ENCODE measurements at places on chromosomes 3 and 15.

GRCh38 chr15:90706394-90707327 is 10.5 kb upstream of the BLM start:
- H3K36me3 ChIP-seq = no peaks in the 10 kb centered on the region
- H3K27ac ChIP-seq = no peak overlapping the region
- H3K4me1 ChIP-seq = peaks cover 13% of the 10 kb centered on the region
- DNase-seq = no peak
- no peak overlapping the region for H3K4me3 ChIP-seq

- DNase-seq = peak; percentile 80
- no peak overlapping the region for H3K27ac ChIP-seq
- H3K27me3 ChIP-seq = no peaks in the 10 kb centered on the region
Observed at GRCh38 chr15:59917504-59918157, 86.5 kb upstream of the FOXB1 start.

GRCh38 chr15:94107652-94108051 is 123.7 kb upstream of the MCTP2 start:
- H3K4me3 ChIP-seq = no peak overlapping the region
- no peaks in the 10 kb centered on the region for H3K27me3 ChIP-seq
- H3K27ac ChIP-seq = no peak overlapping the region
- DNase-seq = peak; percentile 29

GRCh38 chr3:18282507-18282906 is 142.6 kb downstream of the SATB1 start:
- H3K4me1 ChIP-seq = no peaks in the 10 kb centered on the region
- no peaks in the 10 kb centered on the region for H3K36me3 ChIP-seq
- no peak overlapping the region for H3K4me3 ChIP-seq
- no peaks in the 10 kb centered on the region for H3K27me3 ChIP-seq
- H3K27ac ChIP-seq = no peak overlapping the region
- no peak for DNase-seq

DNA sequence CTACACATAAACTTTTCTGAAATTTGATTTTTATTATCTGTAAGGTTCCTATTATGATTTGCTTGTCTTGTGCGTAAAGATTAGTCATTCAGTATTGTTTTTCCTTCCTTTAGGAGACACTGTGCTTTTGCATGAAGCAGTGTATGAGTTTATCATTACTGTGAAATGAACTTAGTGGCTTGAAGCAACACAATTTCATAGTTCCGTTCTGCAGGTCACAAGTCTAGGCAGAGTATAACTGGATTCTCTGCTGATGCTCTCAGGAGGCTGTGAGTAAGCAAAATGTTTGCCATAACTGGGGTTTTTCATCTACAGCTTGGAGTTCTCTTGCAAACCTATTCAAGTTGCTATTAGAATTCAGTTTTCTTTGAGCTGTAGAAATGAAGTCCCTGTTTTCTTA is 1136.1 kb downstream of the OTOL1 start:
- H3K36me3 ChIP-seq = no peaks in the 10 kb centered on the region
- DNase-seq = no peak

DNA sequence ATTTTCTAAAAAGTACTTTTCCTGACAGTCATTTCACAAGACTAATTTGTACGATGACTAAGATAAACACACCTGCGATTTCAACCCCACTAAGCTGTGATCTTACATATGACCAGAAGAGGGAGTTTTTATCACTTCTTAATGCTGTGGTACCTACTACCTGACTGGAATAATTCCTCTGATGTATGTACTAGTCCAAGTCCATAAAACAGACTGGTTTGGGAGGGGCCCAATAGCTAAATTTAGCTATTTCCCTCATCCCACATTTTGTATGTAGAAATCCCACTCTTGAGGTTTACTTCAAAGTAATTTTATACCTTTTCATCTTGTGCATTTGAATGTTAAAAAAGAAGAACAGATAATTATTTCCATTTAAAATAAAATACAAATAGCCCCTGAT is 49.7 kb upstream of the SCAANT1 start:
- no peak overlapping the region for H3K27ac ChIP-seq
- peaks cover 4% of the 10 kb centered on the region for H3K4me1 ChIP-seq
- H3K36me3 ChIP-seq = no peaks in the 10 kb centered on the region
- H3K27me3 ChIP-seq = no peaks in the 10 kb centered on the region

DNA sequence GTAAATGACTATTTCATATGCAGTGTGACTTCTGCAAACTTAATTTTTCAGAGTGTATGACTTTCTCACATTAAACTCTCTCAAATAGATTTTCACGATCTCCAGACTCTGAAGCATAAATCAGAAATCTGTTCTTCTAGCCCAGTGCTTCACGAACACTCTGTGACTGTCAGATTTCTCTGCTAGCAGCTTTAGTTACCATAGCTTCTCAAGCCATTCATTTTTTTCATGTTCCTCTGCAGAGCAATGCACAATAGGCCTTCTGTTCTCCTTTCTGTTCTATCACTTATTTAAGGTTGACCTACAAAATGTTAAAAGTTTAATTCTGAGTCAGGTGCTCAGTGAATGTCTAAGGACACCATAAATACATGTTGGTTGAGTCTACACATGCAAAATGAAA is 1102.2 kb downstream of the TUSC7 start:
- H3K4me1 ChIP-seq = no peaks in the 10 kb centered on the region
- H3K36me3 ChIP-seq = no peaks in the 10 kb centered on the region
- DNase-seq = no peak
- H3K27me3 ChIP-seq = no peaks in the 10 kb centered on the region

- DNase-seq = no peak
- no peak overlapping the region for H3K27ac ChIP-seq
- 0 out of 2 replicates have a peak, but pooled peaks cover 5% of the 10 kb centered on the region for H3K4me1 ChIP-seq
- no peak overlapping the region for H3K4me3 ChIP-seq
- H3K27me3 ChIP-seq = no peaks in the 10 kb centered on the region
- no peaks in the 10 kb centered on the region for H3K36me3 ChIP-seq
Observed at GRCh38 chr15:89458440-89458839, 37.9 kb downstream of the RHCG start.

- H3K36me3 ChIP-seq = no peaks in the 10 kb centered on the region
- H3K4me1 ChIP-seq = peaks cover 13% of the 10 kb centered on the region
Observed at GRCh38 chr3:193778676-193779075, 185.7 kb downstream of the OPA1 start.

DNA sequence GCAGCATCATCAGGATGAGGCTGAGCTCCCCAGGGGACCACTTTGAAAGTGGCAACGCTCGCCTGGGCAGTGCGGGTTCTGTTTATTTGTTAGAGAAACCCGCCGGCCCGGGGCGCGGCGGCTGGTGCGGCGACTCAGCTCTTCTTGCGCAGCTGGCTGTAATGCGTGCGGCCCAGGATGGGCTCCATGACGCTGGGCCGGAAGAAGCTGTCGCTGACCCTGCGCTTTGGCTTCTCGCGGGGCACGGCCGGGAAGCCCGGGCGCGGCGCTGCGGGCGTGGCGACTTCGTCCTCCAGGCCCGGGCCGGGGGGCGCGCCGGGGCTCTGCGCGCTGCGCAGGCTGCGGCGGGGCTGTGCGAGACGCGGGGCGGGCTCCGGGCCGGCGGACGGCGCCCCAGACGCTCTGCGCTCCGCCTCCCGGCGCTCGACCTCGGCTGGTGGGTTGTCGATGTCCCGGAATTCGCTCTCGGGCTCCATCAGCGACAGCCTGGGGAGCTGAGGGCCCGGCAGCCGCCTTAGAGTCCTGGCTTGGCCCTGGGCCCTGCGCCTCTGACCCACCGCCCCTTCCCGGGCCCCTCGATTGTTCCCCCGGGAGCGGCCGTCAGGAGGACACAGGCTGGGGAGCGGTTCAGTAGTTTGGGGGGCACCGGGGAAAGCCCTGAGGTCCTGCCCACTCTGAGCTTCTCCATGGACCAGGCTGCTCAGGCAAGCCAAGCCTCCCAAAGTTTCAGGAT is 10.3 kb upstream of the KIF7 start:
- no peaks in the 10 kb centered on the region for H3K4me1 ChIP-seq
- peak; percentile 44 for DNase-seq

GRCh38 chr15:44598892-44599291 is 61.9 kb downstream of the EIF3J start:
- DNase-seq = no peak
- H3K27ac ChIP-seq = no peak overlapping the region
- H3K4me1 ChIP-seq = peaks cover 24% of the 10 kb centered on the region
- H3K4me3 ChIP-seq = no peak overlapping the region

- H3K27me3 ChIP-seq = no peaks in the 10 kb centered on the region
- no peak overlapping the region for H3K27ac ChIP-seq
- DNase-seq = no peak
- no peaks in the 10 kb centered on the region for H3K36me3 ChIP-seq
- H3K4me1 ChIP-seq = 0 out of 2 replicates have a peak, but pooled peaks cover 8% of the 10 kb centered on the region
Observed at GRCh38 chr15:62264196-62264595, 99.1 kb upstream of the C2CD4B start.

GRCh38 chr3:122067588-122068240 is 12.6 kb downstream of the CD86 start:
- no peak overlapping the region for H3K4me3 ChIP-seq
- no peaks in the 10 kb centered on the region for H3K36me3 ChIP-seq
- H3K27ac ChIP-seq = no peak overlapping the region
- H3K27me3 ChIP-seq = no peaks in the 10 kb centered on the region
- DNase-seq = no peak
- peaks cover 10% of the 10 kb centered on the region for H3K4me1 ChIP-seq

- no peaks in the 10 kb centered on the region for H3K27me3 ChIP-seq
- no peak overlapping the region for H3K27ac ChIP-seq
- no peak for DNase-seq
- H3K4me3 ChIP-seq = no peak overlapping the region
- no peaks in the 10 kb centered on the region for H3K36me3 ChIP-seq
- H3K4me1 ChIP-seq = no peaks in the 10 kb centered on the region
Observed at GRCh38 chr3:55556619-55557537, 69.8 kb upstream of the WNT5A start.

DNA sequence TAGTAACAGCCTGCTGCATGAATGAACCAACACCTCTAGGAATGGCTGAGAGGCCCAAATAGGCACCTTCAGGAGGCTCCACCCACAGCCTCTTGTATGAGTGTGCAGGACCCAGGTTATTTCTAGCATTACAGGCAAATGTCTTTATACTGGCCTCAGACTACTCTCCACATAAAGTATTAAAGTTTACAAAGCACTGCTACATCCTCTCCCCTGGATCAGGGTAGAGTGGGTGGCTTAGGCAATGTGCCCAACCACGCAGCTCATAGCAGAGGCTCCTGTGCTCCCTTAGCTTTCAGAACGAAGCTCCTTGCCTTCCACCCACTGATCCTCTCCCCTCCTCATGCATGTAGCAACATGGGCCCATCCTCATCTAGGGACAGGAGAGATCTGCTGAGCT is 16.3 kb downstream of the TMEM43 start:
- no peak overlapping the region for H3K27ac ChIP-seq
- H3K4me1 ChIP-seq = no peaks in the 10 kb centered on the region
- DNase-seq = no peak
- H3K4me3 ChIP-seq = no peak overlapping the region
- H3K36me3 ChIP-seq = no peaks in the 10 kb centered on the region

DNA sequence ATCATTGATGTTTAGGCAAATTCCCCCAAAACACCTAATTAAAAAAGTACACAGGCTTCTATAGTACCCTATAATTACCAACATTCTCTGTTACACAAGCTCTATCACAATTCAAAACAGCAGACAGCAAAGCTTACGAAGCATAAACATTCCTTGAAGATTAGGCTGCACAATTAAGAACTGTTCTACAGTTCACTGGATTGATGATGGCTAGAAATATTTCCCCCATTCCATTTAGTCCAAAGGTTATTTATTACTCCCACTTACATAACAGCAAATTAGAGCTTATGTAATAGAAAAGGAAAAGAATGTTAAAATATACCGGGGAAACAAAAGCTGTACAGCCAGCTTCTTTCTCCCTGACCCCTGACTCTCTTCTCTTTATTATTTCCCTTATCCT is 49.3 kb downstream of the UACA start:
- no peak overlapping the region for H3K27ac ChIP-seq
- no peaks in the 10 kb centered on the region for H3K4me1 ChIP-seq
- no peak for DNase-seq

- H3K4me3 ChIP-seq = no peak overlapping the region
- DNase-seq = no peak
- no peaks in the 10 kb centered on the region for H3K27me3 ChIP-seq
Observed at GRCh38 chr3:194269610-194270145, 81.5 kb downstream of the CPN2 start.

GRCh38 chr15:39786447-39787056 is 3.9 kb upstream of the FSIP1 start:
- peaks cover 29% of the 10 kb centered on the region for H3K4me1 ChIP-seq
- peak overlapping the region; percentile 42 for H3K4me3 ChIP-seq
- H3K27ac ChIP-seq = peak overlapping the region; percentile 63
- DNase-seq = peak; percentile 63
- no peaks in the 10 kb centered on the region for H3K36me3 ChIP-seq

- H3K4me3 ChIP-seq = no peak overlapping the region
- H3K27ac ChIP-seq = no peak overlapping the region
- H3K36me3 ChIP-seq = no peaks in the 10 kb centered on the region
- H3K4me1 ChIP-seq = peaks cover 27% of the 10 kb centered on the region
- no peaks in the 10 kb centered on the region for H3K27me3 ChIP-seq
Observed at GRCh38 chr3:124599147-124599765, 131.0 kb upstream of the UMPS start.

- H3K27me3 ChIP-seq = no peaks in the 10 kb centered on the region
- H3K4me1 ChIP-seq = no peaks in the 10 kb centered on the region
- DNase-seq = no peak
- no peak overlapping the region for H3K4me3 ChIP-seq
Observed at GRCh38 chr3:171967137-171967783, 72.1 kb upstream of the FNDC3B start.

DNA sequence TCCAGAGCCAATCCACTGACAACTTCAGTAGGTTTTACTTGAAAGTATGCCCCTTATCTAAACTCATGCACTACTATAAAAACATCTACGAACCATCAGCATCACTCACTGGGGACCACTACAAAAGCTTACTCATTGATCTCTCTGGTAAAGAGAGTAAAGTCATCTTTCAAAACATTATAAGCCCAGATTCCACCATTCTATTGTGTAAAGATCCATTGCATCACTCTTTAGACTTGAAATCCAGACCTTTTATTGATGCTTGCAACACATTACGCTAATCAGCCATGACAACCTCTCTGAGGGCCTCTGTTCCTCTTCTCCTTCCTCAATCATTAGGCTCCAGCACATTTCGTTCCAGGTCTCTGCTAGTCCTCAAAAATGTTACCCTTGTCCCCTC is 248.9 kb upstream of the WNT5A start:
- no peaks in the 10 kb centered on the region for H3K36me3 ChIP-seq
- H3K4me3 ChIP-seq = no peak overlapping the region
- no peaks in the 10 kb centered on the region for H3K27me3 ChIP-seq
- no peak for DNase-seq
- no peaks in the 10 kb centered on the region for H3K4me1 ChIP-seq

DNA sequence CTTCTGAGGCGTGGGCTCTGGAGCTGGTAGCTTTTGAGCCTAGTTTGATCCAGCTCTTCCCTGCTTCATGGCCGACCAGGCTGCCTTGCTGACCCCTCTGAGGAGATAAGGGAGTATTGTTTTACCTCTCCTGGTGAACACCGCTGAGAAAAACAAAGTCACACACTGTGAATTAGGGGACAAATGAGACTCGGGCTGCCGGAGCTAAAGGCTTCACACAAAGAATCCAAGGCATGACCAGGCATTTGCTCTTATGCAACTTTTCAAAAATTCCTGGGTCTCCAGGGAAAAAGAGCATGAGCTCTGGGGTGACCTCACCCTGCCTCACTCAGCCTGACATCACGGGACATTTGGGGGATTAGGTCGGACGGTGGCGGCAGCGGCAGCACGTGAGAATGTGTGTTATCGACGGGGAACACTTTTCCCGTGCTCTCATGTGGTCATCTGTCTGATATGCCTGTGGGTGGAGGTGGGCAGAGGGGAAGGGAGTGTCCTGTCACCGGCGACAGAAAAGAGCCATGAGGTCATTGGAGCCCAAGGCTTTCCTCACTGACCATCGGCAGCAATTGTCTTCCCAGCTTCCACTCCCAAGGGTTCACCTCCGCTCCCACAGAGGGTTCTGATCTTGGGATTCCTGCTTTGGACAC is 61.0 kb downstream of the TMEM44 start:
- no peaks in the 10 kb centered on the region for H3K36me3 ChIP-seq
- no peak overlapping the region for H3K4me3 ChIP-seq
- peaks cover 16% of the 10 kb centered on the region for H3K27me3 ChIP-seq
- DNase-seq = no peak
- H3K4me1 ChIP-seq = no peaks in the 10 kb centered on the region

Data from MM.1S (cell line).